NCI-H446 (cell line): ENCODE measurements at places on chromosomes 3 and 15.

- DNase-seq, result no peak
Measured at GRCh38 chr15:40762919-40763800, 708 bp upstream of the GCHFR start.

DNA sequence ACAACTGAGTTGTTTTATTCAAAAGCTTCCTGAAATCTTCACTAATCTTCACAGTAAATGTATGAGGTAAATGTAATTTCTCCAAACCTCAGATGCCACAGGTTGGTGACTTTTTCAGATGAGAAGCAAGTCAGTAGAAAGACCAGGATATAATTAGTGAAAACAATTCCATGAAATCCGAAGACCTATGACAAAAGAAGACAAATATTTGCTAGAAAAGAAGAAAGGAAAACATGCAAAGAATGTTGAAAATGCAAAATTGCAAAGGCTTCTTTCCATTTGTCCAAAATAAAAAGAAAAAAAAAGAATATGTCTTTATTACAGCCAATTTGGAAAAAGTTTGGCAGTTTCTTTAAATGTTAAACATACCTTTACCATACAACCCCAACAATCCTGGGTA is 88.3 kb upstream of the MYRIP start:
- DNase-seq, result no peak

GRCh38 chr3:150091626-150092025 is 120.9 kb upstream of the PFN2 start:
- peak; percentile 26 for DNase-seq

DNA sequence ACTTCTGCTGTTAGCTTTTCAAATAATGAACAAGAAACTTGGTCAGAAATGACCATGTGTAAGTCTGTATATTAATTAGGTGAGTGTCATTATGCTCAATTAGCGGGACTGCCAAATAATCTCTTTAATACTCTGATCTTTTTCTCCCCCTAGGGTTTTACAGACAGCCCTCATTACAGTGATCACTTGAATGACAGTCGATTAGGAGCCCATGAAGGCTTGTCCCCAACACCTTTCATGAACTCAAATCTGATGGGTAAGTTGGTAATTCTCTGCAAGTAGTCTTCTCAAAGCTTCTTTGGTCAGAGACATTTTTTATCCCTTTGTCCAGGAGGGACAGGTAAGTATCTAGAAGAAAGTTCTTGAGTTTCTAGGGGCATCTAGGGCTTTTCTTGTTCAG is 173.2 kb downstream of the TCF12 start:
- DNase-seq, result no peak

GRCh38 chr3:169564883-169565282 is 98.6 kb downstream of the MECOM start:
- no peak for DNase-seq

- DNase-seq, result peak; percentile 55
Measured at GRCh38 chr3:115638991-115639390, 15.7 kb downstream of the GAP43 start.

DNA sequence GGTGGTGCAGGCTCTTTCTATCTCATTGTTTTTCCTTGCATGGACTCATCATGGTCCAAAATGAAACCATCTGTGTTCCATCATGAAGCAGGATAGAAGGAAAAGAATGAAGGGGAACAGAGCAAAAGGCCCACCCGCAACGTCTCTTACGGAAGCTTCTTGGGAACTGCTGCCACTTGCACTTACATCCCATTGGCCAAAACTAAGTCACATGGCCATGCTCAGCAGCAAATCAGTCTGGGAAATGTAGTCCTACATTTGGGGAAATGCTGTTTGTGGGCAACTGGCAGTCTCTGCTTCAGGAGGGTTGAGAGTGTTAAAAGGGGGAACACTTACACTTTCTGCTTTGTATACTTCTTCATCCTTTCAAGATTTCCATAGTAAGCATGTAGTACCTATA is 191.6 kb downstream of the SV2B start:
- no peak for DNase-seq

GRCh38 chr15:27486051-27486450 is 515.1 kb downstream of the GABRG3 start:
- DNase-seq, result no peak

- no peak for DNase-seq
Measured at GRCh38 chr3:41125258-41125657, 74.0 kb upstream of the CTNNB1 start.

DNA sequence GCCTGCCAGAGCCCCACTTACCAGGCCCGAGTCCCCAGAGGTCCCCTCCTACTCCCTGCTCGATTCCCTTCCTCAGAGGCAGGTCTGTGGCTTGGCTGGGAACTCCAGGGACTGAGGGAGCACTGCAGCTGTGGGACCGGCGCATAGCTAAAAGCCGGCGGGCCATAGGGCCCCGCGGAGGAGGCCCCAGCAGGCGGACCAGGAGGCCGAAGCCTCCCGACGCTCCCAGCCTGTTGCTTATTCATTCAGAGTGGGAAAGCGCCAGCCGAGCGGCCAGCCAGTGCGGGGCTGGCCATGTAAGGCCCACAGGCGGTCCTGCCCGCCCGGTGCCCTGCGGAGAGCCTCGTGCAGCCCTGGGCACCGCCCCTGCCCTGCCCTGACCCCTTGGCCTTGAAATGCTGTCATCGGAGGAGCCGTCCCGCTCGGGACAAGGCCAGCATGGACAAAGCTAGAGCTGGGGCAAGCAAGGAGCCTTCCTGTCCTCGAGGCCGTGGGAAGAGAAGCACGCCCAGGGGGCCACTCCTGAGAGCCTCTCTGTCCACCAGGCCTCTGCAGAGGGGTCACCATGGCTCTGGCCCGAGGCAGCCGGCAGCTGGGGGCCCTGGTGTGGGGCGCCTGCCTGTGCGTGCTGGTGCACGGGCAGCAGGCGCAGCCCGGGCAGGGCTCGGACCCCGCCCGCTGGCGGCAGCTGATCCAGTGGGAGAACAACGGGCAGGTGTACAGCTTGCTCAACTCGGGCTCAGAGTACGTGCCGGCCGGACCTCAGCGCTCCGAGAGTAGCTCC is at the start of gene LOXL1:
Gene LOXL1 (plus strand): TSS at position 244 of the 784 bp plus-strand sequence. CDS start 322 bp downstream, at position 566.
- peak; percentile 46 for DNase-seq
